M059J (cell line): ENCODE measurements at places on chromosomes 11 and 22. TPM values are rescaled to one million over a fixed set of nuclear protein-coding genes. Genes with fewer than 3 reads are reported as not detected.
A peak's percentile ranks its signal among the peaks of the same experiment; 100 is the strongest.

Gene MYRF
- total RNA-seq: 4.3 and 5.0 TPM in 2 replicates

Gene MAP4K2
- total RNA-seq: 11.2 and 23.3 TPM in 2 replicates

GRCh38 chr11:7251836-7252682, at the start of gene SYT9:
Gene SYT9 (plus strand): TSS chr11:7251904. CDS start chr11:7252187, 283 bp downstream.
- peak; percentile 30 for DNase-seq

DNA sequence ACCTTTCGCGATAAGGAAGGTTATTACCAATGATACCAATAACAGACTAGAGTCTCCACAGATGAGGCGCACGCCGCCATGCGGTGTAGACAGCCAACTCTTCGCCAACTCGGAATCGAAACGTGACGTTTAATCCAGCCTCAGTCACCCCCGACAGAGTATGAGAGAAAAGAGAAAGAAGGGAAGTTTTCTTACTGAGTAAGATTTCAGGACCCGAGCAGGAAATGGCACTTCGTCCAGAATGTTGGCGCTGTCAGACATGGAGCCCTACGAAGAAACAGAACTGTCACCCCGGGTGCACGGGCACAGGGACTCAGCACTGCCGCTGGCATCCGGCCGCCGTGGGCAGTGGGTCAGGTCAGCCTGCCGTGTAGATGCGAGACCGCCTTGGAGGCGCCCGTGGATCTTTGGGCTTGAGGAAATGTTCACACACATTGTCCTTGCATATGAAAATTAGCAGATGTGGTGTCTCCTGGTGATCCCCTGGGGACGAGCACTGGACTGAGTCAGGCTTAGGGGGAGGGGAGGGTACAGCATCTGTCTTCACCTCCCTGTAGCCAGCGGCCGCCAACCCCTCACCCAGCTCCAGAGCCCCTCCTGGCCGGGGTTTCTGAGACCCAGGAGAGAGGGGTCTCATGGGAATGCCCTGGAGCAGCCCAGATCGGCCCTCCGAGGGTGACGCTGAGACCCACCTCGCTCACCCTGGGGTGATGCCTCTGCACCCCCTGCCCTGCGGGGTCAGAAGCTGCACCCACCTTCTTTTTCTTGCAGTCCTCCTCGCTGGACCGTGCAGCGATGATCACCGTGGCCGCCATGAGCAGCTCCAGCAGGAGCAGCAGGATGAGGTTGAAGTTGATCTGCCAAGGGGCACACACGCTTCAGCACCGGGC, 8.3 kb downstream of the MLC1 start:
- DNase-seq: no peak

GRCh38 chr11:74520927-74521665, 27.6 kb upstream of the LIPT2 start:
- peak; percentile 27 for DNase-seq

DNA sequence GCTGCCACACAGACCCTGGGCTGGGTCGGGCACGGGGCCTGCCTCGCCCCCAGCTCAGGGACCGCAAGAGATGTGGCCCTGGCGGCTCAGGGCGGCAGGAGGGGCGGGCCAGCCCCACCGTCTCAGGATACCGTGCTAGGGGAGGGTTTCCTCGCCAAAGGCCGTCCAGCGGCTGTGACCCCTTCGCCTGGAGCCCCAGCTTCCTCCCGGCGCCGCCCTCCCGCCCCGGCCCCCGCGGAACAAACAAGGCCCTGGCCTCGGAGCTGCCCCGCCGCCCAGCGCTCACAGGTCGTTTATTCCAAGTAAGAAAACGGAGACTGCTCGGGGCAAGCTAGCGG, 543 bp upstream of the AP2A2 start:
- no peak for DNase-seq
